Transverse colon (tissue), 4 donors: ENCODE measurements at places on chromosomes 2 and 18. TPM values are rescaled to one million over a fixed set of nuclear protein-coding genes. Genes with fewer than 3 reads are reported as not detected.

Gene HRH4
- not detected for total RNA-seq

GRCh38 chr2:44009136-44009735 lies 13.4 kb upstream of the LRPPRC start:
- H3K27ac ChIP-seq, result no peak overlapping the region
- H3K36me3 ChIP-seq, result no peaks in the 10 kb centered on the region
- no peak overlapping the region for H3K4me3 ChIP-seq
- peaks cover 6% of the 10 kb centered on the region for H3K27me3 ChIP-seq

- H3K36me3 ChIP-seq, result no peaks in the 10 kb centered on the region
- H3K27me3 ChIP-seq, result peaks cover 15% of the 10 kb centered on the region
- peak; percentile 64 for DNase-seq
- peaks cover 21% of the 10 kb centered on the region for H3K4me1 ChIP-seq
These were observed at the start of gene TRABD2A for GRCh38 chr2:84880645-84881521. TSS of gene TRABD2A (minus strand) at chr2:84881084. CDS start at chr2:84881039, 45 bp downstream.

DNA sequence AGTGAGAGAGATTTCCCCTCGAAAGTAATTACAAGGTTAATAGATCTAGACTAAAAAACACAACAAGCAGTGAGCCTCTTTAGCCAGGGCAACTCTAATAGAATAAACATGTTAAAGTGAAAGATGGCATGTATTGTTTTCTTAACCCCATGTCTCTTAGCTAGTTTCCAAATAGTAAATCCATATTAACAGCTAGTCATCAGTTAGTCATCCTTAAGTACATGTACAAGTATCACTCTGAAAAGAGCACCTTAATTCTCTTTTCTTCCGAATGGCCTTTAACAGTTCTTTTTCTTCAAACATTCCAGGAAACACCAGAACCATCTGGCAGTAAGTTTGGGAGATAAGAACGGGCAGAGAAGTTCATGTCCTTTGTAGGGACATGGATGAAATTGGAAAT lies 1480.0 kb downstream of the LRP1B start:
- no peaks in the 10 kb centered on the region for H3K27me3 ChIP-seq
- no peak for DNase-seq
- no peak overlapping the region for H3K4me3 ChIP-seq
- H3K4me1 ChIP-seq, result no peaks in the 10 kb centered on the region
- no peaks in the 10 kb centered on the region for H3K36me3 ChIP-seq

- no peaks in the 10 kb centered on the region for H3K27me3 ChIP-seq
- no peaks in the 10 kb centered on the region for H3K4me1 ChIP-seq
These were observed 491.8 kb downstream of the CDH2 start for GRCh38 chr18:27685091-27685490.

DNA sequence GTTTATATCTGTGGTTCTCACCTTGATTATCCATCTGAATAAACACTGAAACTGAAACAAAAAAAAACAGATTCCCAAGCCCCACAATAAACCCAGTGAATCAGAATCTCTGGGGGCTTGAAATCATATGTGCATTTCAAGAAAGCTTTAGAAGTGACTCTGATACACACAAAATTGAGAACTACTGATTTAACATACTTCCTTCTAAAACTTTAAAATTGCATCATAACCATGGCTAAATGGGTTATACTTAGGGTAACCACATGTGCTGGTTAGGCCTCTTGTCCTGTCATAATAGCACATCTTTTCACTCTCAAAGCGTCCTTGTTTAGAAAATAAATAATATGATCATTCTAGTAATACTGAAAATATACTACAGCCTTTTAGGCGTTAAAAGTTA lies 100.9 kb downstream of the ATAD2B start:
- no peaks in the 10 kb centered on the region for H3K27me3 ChIP-seq
- H3K27ac ChIP-seq, result no peak overlapping the region
- no peak overlapping the region for H3K4me3 ChIP-seq
- H3K36me3 ChIP-seq, result no peaks in the 10 kb centered on the region
- no peaks in the 10 kb centered on the region for H3K4me1 ChIP-seq
- no peak for DNase-seq

DNA sequence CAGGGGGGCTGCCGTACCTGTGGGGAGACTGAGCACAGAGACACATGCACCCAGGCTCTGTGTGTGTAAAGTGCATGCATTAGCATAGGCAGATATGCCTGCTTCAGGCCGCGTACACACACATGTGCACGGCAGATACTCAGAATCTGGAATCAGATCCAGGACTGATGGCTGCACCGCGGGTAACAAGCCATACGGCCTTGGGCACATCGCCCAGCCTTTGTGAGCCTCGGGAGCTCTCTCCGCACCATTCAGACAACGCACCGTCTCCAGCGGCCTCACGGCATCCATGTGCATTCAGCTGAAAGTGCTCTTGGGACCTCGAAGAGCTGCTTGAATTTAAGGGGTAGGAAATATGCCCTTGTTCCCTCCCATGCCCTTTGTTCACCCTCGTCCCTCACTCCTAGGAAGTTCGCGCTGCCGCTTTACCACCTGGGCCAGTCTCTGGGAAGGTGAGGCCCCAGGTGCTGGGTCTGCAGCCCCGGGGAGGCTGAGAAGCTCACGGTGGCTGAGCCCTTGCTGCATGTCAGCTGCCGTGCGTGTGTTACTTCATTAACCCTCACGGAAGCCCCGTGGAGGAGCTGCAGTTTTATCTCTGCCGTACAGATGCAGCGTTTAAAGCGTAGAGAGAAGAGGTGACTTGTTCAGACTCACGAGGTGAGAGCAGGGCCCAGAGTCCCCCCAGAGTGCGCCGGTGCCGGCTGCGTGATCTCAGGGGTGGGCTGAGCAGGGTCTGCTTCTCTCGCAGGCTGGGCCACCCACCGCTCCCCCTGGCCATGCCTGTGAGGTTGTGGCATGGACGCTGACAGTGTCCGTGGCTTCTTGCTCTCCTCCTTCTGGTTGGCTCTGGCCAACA lies 377.7 kb upstream of the MYT1L start:
- no peaks in the 10 kb centered on the region for H3K27me3 ChIP-seq
- H3K4me1 ChIP-seq, result no peaks in the 10 kb centered on the region
- no peak for DNase-seq
- H3K36me3 ChIP-seq, result no peaks in the 10 kb centered on the region
- no peak overlapping the region for H3K4me3 ChIP-seq

GRCh38 chr18:67665266-67665665 lies 148.7 kb upstream of the DSEL start:
- no peaks in the 10 kb centered on the region for H3K27me3 ChIP-seq
- no peaks in the 10 kb centered on the region for H3K36me3 ChIP-seq
- H3K27ac ChIP-seq, result no peak overlapping the region
- no peak overlapping the region for H3K4me3 ChIP-seq
- H3K4me1 ChIP-seq, result no peaks in the 10 kb centered on the region
- DNase-seq, result no peak
